Breast epithelium (tissue), 4 donors: ENCODE measurements at places on chromosomes 2 and 18. TPM values are rescaled to one million over a fixed set of nuclear protein-coding genes. Genes with fewer than 3 reads are reported as not detected.

DNA sequence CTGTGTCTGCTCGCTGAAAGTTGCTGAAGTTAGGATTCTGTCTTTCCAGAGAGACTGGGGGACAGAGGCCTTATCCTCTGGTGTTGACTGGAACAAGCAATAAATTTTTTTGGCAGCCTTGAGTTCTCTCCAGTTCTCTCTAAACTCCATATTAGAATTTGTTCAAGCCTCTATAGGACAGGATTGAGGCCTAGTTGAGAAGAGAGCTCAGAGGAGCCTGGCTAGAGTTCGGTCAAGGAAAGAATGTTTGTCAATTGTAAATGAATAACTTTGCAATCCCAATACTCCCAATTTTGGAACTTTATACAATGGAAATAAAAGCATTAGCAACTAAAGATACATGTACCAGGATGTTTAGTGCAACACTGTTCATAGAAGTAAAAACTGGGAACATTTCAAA is 16.7 kb upstream of the RASGRP3 start:
- no peak overlapping the region for H3K4me3 ChIP-seq
- H3K4me1 ChIP-seq: no peaks in the 10 kb centered on the region
- DNase-seq: no peak
- H3K27me3 ChIP-seq: no peaks in the 10 kb centered on the region
- H3K36me3 ChIP-seq: no peaks in the 10 kb centered on the region

- H3K4me3 ChIP-seq: no peak overlapping the region
- H3K4me1 ChIP-seq: no peaks in the 10 kb centered on the region
- no peaks in the 10 kb centered on the region for H3K36me3 ChIP-seq
- no peaks in the 10 kb centered on the region for H3K27me3 ChIP-seq
Observed at GRCh38 chr2:72937356-72937669, 20.0 kb downstream of the EMX1 start.

DYNAP gene
- not detected for total RNA-seq

CHRND gene
- total RNA-seq: not detected

GRCh38 chr2:151999053-151999452 is 99.8 kb downstream of the CACNB4 start:
- DNase-seq: no peak
- no peaks in the 10 kb centered on the region for H3K27me3 ChIP-seq
- no peaks in the 10 kb centered on the region for H3K36me3 ChIP-seq

DNA sequence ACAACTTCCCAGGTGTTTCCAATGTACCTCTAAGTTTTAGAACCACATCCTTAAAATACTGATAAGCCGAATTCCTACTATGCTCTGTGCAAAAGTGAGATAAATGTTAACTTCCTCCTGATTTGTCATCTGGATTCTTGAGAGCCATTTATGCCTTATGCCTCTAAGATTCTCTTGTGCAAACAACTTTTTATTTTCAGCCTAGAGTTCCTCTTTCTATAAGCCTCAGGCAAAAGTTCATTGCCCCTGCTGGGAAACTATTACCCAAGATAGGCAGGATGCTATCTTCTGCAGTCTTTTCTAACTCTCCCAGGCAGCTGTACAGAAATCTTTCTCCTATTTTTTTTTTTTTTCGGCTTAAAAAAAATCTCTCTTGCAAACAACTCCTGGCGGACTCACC is 216.1 kb downstream of the KCNJ3 start:
- no peak overlapping the region for H3K4me3 ChIP-seq
- no peaks in the 10 kb centered on the region for H3K36me3 ChIP-seq
- H3K27ac ChIP-seq: no peak overlapping the region
- DNase-seq: no peak
- H3K27me3 ChIP-seq: no peaks in the 10 kb centered on the region

GRCh38 chr2:207015901-207016300 is 76.6 kb downstream of the CPO start:
- DNase-seq: no peak
- H3K27ac ChIP-seq: no peak overlapping the region
- H3K27me3 ChIP-seq: no peaks in the 10 kb centered on the region
- H3K36me3 ChIP-seq: no peaks in the 10 kb centered on the region
- no peaks in the 10 kb centered on the region for H3K4me1 ChIP-seq
- H3K4me3 ChIP-seq: no peak overlapping the region

DNA sequence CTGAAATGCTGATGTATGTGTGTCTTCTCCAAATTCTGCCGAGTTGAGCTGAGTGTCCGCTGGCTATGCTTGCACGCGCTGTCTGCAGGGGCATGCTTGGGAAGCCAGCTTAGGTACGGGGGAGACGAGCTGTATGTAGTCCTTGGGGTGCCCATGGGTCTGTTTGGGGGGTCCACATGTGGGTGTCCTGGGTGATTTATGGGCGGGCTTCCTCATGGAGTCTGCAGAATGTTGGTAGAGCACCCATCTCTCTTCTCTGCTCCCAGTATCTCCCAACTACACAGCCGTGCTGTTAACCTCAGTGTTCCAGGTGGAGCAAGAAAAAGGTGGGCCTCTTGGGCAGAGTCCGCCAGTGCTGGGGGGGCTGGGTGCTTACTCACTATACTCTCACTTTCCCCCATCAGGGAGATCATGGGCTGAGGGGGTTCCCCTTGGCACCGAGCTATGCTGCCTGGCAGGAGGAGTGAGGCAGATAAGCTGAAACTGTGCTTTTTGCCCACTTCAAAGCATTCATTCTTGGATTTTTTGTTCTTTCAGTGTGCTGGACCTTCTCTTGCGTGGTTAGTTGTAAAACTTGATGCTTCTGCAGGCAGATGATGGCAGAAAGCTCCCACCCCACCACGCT is 128.2 kb upstream of the ALKAL2 start:
- no peaks in the 10 kb centered on the region for H3K4me1 ChIP-seq
- H3K36me3 ChIP-seq: no peaks in the 10 kb centered on the region
- peaks cover 3% of the 10 kb centered on the region for H3K27me3 ChIP-seq

- no peaks in the 10 kb centered on the region for H3K36me3 ChIP-seq
- H3K4me1 ChIP-seq: no peaks in the 10 kb centered on the region
- DNase-seq: no peak
- no peak overlapping the region for H3K27ac ChIP-seq
- H3K4me3 ChIP-seq: no peak overlapping the region
Observed at GRCh38 chr2:168954256-168954655, 53.2 kb downstream of the G6PC2 start.

DNA sequence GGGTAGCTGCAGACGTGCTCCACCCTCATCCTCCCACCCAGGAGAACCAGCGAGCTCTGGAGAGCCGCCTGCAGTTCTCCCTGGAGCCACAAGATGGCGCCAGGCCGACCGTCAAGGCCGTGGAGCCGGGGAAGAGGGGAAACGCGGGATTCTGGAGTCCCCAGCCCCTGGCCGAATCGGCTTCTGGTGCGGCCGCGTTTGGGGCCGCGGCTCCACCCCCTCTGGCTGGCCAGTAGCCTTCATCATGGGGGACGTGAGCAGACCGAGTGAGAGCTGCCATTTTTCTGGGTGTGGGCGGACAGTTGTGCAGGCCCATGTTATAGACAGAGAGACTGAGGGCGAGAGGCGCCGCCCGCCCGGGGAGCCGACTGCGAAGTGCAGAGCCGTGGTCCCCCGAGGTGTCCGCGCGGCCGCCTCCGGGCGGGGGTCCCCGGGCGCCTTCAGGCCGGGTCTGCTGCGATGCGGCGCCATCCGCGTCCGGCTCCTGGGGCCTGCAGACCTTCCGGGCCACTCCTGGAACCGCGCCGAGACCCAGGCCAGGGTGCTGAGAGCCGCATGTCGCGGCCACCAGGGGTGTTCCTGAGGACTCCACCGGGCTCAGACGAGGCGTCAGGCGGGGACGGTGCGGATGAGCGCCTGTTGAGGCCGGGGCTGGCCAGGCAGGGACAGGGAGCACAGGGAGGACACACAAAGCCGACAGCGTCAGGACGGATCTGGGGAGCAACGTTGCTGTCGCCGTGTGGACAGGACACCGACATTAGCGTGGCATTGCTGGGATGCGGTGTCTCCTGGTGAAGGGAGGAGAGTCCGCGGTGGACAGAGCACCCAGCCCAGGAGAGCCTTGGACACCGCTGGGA is 418.2 kb upstream of the HS6ST1 start:
- no peaks in the 10 kb centered on the region for H3K36me3 ChIP-seq
- no peaks in the 10 kb centered on the region for H3K4me1 ChIP-seq
- DNase-seq: peak; percentile 72
- no peak overlapping the region for H3K27ac ChIP-seq
- peak overlapping the region; percentile 59 for H3K4me3 ChIP-seq

DNA sequence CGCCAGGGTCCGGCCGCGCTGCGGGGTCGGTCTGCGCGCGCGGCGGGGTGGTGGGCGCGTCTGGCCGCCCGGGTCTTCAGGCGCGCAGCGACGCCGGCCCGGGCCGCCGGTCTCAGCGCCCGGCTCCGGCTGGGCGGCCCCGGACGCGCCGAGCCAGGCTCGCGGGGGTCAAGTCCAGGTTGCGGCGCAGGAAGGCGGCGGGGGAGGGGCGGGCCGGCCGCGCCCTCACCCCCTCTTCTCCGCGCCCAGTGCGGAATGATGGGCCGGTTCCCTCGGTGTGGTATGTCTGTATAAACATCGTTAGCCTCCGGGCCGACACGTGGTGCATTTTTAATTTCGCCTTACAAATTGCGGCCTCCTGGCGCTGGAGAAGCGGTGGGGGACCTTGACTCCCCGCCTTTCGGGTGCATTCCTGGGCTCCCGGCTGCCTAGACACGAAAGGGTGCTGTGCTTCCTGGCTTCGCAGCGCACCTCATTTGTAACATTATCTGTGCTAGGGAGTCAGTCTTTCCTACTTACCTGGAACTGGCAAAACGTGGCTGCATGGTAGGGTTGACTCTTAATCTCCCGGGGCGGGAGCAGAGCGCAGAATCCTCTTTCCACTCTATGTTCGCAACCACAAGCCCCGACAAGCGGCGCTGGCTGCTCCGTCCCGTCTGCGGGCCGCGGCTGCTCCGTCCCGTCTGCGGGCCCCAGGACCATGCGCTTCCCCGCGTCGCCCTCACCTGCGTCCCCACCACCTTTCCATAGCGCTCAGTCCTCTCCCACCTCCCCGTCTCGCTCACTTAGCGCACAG is 69.0 kb downstream of the CTAGE1 start:
- peak overlapping the region; percentile 84 for H3K27ac ChIP-seq
- no peaks in the 10 kb centered on the region for H3K4me1 ChIP-seq
- peak; percentile 67 for DNase-seq
- H3K27me3 ChIP-seq: no peaks in the 10 kb centered on the region
- peak overlapping the region; percentile 36 for H3K4me3 ChIP-seq
- no peaks in the 10 kb centered on the region for H3K36me3 ChIP-seq

DNA sequence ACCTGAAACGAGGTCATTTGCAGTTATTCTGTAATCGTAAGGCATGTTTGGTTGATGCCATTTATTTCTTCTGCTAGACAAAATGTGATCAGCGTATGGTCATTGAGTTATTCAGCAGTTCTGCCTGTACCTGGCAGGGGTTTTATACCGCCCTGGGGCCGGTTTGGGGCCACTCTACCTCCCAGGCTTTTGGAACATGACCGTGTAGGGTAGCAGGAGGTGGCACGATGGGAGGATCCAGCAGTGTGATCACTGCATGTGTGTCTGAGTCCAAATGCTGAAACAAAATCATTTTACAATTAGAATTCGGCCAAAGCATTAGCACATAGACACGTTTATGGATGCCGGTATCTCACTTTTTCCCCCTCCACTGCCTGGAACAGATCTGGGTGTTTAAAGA is 26.7 kb downstream of the LPIN1 start:
- no peaks in the 10 kb centered on the region for H3K4me1 ChIP-seq
- no peak for DNase-seq
- H3K36me3 ChIP-seq: no peaks in the 10 kb centered on the region
- no peaks in the 10 kb centered on the region for H3K27me3 ChIP-seq
- H3K4me3 ChIP-seq: no peak overlapping the region

GRCh38 chr2:238428866-238429265 is 2.1 kb downstream of the ASB1 start:
- H3K4me3 ChIP-seq: no peak overlapping the region
- no peaks in the 10 kb centered on the region for H3K4me1 ChIP-seq
- peak overlapping the region; percentile 13 for H3K27ac ChIP-seq
- no peaks in the 10 kb centered on the region for H3K36me3 ChIP-seq

- H3K27ac ChIP-seq: no peak overlapping the region
- no peaks in the 10 kb centered on the region for H3K36me3 ChIP-seq
- H3K27me3 ChIP-seq: no peaks in the 10 kb centered on the region
- no peak for DNase-seq
Observed at GRCh38 chr18:23487738-23488570, 15.4 kb upstream of the RMC1 start.

GCKR gene
- not detected for total RNA-seq

- no peaks in the 10 kb centered on the region for H3K4me1 ChIP-seq
- no peaks in the 10 kb centered on the region for H3K27me3 ChIP-seq
Observed at GRCh38 chr2:219844401-219845091, 217.1 kb downstream of the SLC4A3 start.

GRCh38 chr2:176149939-176150583 is 1.3 kb upstream of the HOXD4 start:
- H3K27ac ChIP-seq: no peak overlapping the region
- no peak for DNase-seq
- H3K4me1 ChIP-seq: no peaks in the 10 kb centered on the region
- no peaks in the 10 kb centered on the region for H3K36me3 ChIP-seq

RNASEH1 gene
- 22.1 TPM for total RNA-seq

DNA sequence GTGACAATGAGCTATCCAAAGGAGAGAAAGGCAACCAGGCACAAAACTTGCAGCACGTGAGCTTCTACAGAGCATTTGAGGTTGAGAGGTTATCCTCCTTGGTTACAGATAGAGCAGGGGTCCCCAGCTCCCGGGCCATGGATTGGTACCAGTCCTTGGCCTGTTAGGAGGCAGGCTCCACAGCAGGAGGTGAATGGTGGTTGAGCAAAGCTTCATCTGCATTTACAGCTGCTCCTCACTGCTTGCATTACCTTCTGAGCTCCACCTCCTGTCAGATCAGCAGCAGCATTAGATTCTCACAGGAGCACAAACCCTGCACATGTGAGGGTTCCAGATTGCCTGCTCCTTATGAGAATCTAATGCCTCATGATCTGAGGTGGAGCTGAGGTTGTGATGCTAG is 57.8 kb upstream of the ST8SIA3 start:
- no peaks in the 10 kb centered on the region for H3K4me1 ChIP-seq
- H3K36me3 ChIP-seq: no peaks in the 10 kb centered on the region
- H3K27ac ChIP-seq: no peak overlapping the region
- no peak overlapping the region for H3K4me3 ChIP-seq
- no peaks in the 10 kb centered on the region for H3K27me3 ChIP-seq

SLC1A4 gene
- total RNA-seq: 31.5 TPM

DNA sequence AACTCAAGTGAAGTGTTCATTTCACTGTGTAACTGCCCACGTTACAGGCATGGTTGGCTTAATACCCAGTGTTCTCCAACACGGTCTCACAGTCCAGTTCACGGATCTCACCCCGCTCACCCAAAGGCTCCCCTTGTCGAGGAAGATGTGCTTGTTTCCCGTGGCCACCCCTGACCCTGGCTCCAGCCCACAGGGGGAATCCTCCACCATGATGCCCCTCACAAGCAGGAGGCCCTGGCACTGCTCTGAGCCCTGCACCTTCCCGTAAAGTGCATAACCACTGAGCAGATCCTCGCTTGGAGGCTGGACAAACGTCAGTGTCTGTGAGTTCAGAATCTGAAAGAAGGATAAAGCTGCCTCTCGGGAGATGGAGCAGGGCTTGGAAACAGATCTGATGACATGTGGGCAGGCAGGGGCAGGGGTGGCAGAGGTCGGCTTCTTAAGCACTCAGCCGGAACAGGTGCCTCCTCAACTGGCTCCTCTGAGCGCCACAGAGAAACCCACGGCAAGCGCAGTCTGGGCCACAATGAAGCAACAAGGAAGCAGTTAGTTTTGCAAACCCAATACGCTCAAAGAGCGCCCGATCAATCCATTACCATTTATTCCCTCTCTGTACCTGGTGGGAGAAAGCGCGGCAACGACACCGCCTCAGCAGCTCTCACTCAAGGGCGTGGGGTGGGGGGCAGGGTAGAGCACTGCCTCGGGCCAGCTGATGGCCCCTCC is 17.6 kb downstream of the HDAC4 start:
- DNase-seq: no peak
- H3K4me1 ChIP-seq: no peaks in the 10 kb centered on the region
- H3K4me3 ChIP-seq: no peak overlapping the region
